Stimulated activated CD4-positive, alpha-beta T cell treated with anti-CD3 and anti-CD28 coated beads, Interleukin-2, amount 100 ng/mL, for 24 hours (primary cell): ENCODE measurements at places on chromosomes 6 and 20.

DNA sequence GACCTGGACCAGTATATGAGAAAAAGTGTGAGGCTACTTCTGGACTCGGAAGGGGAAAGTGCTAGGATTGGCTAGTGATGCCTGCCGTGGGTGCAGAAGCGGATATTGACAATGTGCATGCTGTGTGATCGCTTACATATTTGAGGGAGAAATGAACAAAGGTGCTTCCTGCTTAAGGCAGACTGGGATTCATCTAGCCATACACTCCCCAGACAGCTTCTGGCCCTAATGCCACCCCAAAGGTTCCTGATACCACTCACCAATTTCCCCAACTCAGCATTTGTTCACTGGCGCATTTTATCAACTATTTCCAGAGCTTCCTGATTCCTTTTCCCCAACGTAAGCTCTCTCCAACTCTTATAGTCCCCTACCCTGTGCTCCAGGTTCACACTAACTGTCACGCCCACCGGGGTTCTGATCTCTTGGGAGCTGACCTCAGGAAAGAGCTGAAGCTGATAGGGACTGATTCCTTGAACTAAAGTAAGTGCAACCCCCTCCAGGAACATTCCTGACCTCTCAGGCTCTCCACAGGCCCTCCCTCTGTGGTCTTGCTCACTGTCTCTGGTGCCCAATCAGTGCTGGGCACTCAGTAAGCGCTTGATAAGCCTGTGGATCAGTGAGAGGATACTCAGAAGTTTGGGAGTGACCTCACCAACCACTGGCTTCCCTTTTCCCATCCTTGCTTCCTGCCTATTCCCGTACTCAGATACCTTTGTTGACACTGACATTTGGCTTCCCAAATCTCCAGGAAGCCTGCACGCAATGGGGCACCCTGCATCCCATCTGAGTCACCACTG is 73.3 kb downstream of the MRPL14 start:
- no peak for DNase-seq

DNA sequence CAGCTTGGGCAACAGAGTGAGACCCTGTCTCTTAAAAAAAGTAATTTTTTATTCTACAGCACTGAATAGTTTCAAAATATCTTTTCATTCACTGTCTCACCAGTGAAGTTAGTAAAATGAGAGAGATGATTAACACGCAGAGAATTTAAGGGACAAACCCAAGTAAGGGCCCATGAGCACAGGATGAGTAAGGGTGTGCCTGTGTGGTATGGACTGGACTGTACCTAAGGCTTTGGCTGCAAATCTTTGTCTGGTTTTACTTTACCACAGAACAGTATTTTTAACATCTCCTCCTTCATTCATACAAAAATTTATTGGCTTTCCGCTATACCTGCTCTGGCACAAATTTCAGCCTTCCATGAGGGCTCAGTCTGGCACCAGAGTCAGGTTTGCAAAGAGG is 433.3 kb downstream of the UTRN start:
- DNase-seq = no peak

DNA sequence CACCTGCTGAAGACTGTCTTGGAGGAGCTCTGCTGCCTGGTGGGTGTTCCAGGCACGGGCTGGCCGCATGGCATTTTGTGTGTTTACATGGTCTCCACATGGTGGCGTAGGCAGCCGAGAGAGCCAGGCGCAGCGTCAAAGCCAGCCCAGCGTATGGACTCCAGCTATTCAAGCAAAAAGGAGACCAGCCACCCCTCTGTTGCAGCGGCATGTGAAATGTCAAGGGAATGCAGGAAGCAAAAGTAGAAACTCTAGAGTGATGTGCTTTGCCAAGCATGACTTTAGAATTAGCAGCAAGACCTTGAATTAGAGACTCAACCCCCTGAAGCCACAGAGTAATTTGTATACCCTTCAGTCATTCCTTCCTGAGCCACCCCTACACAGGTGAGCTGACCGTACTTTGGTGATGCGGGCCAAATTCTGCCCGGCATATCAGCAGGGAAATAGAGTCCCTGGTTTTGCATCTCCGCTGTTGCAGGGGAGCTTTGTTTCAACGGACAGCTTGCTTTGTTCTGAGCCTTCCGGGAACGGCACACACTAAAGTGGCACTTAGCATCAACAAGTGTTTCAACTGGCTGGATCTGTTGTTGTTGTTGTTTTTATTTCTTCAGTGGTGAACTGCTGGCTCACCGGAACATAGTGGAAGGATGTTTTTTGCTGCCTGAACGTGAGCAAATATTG is 48.5 kb downstream of the FNDC1 start:
- peak; percentile 29 for DNase-seq

DNA sequence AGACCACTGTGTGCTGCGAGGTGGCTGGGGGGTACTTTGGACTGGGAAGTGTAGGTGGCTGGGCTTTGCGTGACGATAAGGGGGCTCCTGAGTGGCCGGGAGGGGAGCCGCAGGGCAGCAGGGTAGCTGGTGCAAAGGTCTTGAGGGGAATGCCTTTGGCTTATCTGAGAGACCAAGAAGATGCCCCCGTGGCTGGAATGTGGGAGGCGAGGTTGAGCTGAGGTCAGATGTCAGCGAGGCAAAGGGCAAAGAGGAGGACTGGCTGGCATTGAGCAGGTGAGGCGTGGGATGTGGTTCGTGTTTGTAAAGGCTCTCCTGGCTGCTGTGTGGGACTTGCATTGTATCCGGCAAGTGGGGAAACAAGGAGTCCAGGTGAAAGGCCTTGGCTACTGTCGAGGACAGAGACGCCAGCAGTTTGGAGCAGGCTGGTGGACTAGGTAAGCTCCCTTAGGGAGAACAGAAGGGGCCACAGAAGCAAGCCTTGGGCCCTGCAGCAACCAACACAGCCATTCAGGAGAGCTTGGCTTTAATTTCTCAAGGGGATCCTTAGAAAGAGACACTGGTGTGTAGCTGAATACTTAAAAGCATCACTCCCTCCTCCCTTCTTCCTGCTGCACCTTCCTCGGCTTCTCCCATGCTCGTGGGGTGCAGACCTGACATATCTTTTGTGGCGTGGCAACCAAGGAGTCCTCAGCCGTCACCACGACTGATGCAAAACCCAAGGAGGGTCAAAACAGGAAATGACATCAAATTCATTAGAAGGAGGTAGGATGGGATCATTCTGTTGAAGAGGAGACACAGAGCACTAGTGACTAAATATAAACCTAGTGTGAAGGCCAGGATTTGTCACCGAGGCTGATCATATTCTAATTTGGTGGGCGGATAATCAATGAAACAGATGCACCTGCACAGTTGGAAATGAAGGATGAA is 53.5 kb upstream of the ERVFRD-1 start:
- DNase-seq = no peak

GRCh38 chr6:125107896-125108295 is 45.7 kb upstream of the TPD52L1 start:
- DNase-seq = no peak

DNA sequence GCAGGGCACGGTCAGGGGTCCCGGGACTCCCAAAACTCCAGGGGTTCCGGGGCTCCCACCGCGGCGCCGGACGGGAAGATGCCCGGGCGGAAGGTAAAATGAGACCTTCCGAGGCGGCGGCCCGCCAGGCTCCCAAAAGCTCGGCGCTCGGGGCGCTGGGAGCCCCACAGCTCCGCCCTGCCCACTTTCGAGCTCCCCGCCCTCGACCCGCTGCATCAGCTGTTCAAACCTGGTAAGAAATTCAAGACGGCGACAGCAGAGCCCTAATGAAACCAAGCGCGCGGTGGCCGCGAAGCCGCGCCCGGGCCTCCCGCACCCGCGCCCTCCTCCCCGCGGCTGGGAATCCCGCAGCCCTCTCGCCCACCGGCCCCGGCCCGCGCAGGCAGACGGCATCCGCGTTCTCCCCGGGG is 369 bp downstream of the SLC4A11 start:
- peak; percentile 61 for DNase-seq

DNA sequence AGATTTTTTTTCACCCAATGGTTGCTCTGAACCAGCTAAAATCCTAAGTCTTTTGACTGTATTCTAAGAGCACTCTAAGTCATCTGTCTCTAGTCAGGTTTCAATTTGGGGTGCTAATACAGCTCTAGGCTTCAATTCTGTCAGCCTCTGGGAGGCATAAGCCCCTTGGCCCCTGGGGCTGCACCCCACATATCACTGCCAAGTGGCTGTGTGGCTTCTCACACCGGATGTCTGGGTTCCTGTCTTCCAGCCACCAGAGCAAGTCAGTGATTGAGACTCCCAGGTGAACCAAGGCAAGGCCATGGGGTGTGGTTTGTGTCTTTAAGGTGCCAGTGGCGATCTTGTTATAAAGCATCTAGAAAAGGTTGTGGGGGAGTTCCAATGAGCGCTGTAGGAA is 136.5 kb downstream of the TMEM242 start:
- DNase-seq = no peak

DNA sequence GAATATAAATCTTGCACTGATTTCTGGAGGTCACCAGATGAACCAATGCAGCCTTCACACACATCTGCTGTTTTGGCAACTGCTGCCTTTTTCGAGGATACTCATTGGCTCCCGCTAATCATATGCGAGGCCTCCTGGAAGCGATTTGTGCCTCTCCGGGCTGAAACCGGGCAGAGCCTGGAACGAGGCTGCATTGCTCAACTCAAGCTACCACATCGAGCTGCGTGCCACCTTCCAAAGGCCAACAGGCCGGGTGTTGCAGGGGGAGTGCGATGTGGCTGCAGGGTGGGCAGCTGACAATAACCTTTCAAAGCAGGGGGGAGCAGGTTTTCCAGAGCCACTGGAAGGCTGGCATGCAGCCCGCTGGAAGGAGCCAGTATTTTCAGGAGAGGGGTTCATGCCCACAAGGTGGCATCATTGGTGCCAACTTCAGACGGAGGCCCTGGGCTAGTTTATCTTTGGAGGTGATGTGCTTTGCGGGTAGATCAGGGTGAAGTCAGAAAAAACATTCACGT is 122.6 kb upstream of the IFNGR1 start:
- peak; percentile 24 for DNase-seq

DNA sequence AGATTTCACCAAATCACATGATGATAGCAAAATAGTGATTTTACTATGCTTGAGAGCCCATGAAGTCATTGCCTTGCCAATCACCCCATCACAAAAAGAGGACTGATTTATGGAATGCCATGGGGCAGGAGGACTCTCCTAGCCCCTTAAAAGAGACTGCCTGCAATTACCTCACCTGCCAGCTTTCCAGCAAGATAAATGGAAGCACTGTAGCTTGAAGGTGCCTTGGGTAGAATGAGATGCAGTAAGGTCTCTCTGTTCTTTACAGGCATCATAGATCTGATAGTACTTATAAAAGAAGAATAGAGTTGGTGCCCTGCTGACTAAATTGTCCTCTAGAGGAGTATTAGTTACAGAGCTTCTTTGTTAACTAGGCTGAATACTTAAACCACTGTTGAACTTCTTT is 242.3 kb downstream of the TMEM242 start:
- no peak for DNase-seq

- DNase-seq = no peak
These were observed 26.1 kb upstream of the CD83 start for GRCh38 chr6:14091339-14091978.

DNA sequence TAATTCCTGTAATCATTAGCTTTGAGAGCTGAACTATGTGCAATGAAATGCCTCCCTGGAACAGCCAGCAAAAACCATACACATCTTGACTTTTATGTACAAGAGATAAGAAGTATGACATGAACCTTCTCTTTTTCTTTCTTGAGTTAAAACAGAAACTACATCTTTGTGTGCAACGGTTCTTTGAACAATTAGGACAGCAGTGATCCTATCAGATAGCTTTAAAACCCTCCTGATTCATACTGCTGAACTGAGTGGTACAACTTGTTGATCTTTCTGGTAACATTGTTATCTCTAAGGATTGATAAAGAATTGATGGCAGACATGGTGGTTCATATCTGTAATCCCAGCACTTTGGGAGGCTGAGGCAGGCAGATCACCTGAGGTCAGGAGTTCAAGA is 43.4 kb downstream of the TRAF3IP2 start:
- no peak for DNase-seq

DNA sequence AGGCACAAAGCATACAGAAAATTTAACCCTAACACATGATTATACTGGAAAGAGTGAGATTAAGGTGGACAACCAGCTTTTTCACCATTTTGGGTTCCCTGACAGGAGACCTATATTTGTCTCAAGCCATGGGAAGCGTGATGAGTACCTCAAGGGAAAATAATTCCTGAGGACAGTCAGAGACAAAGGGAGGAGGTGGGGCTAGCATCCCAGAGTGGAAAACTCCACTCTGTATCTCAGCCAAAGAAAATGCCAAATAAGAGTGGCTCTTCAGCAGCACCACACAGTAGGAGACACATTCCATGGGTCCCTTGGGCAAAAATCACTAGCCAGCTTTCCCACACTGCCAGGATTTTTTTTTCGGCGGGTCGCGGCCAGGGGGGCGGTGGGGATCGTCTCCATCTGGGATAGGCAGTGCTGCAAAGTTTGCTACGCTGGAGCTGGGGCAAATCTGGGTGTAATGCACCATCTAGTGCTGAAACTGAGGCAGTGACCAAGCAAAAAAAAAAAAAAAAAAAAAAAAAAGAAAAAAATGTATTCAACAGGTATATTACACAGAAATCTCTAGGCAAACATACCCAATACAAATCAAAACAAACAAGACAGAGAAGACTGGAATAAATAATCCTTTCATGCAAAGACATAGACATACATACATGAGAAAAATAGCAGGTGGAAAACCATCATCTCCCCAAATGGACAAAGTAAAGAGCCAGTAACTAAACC is 77.3 kb upstream of the SLC35F1 start:
- DNase-seq = no peak

GRCh38 chr6:10190042-10190441 is 224.8 kb downstream of the TFAP2A start:
- DNase-seq = no peak

GRCh38 chr6:66628917-66629316 is 921.9 kb upstream of the EYS start:
- no peak for DNase-seq

- DNase-seq = no peak
These were observed 3.0 kb downstream of the SRC start for GRCh38 chr20:37348792-37349516.

GRCh38 chr6:129598244-129599187 is 111.5 kb downstream of the ARHGAP18 start:
- no peak for DNase-seq
